ENCODE measurements at places on chromosomes 7 and 10. TPM values are rescaled to one million over a fixed set of nuclear protein-coding genes. Genes with fewer than 3 reads are reported as not detected.

DYDC1 gene
- total RNA-seq, result not detected

CRYGN gene
- total RNA-seq, result 0.16 TPM

SEC23IP gene
- total RNA-seq, result 51.2 TPM

LEP gene
- under 0.01 TPM for total RNA-seq

RNLS gene
- total RNA-seq, result 16.8 TPM

MTG1 gene
- 25.4 TPM for total RNA-seq

ARHGAP22 gene
- 60.2 TPM for total RNA-seq

ZCCHC24 gene
- 38.8 TPM for total RNA-seq

PLPP4 gene
- not detected for total RNA-seq

MYO1G gene
- total RNA-seq, result 0.09 TPM

CLEC2L gene
- total RNA-seq, result not detected

ANKRD30A gene
- total RNA-seq, result not detected
